Left cardiac atrium (tissue), 4 donors: ENCODE measurements at places on chromosomes 11 and 22. TPM values are rescaled to one million over a fixed set of nuclear protein-coding genes. Genes with fewer than 3 reads are reported as not detected.

DNA sequence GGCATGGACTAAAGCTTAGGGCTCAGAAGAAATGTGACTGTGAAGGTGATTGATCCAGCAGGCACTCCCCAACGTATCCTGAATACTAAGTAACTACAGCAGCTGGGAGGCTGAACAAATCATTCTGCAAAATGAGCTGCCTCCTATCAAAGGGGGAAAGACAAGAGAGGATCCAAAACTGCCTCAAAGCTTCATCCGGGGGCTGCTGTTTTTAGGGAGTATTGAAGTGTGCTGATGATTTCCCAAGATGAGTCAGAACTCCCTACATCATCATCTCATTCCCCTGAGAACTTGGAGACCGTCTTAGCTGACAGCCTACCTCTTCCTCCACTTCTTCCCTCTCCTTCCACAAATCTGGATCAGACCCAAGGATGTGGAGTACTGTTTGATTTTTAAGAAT, 108.4 kb upstream of the GRAMD1B start:
- DNase-seq: no peak

GRCh38 chr11:39365809-39366436, 2093.5 kb downstream of the LRRC4C start:
- no peak for DNase-seq

- no peak for DNase-seq
Observed at GRCh38 chr11:118301600-118302195, 2.8 kb upstream of the CD3E start.

DNA sequence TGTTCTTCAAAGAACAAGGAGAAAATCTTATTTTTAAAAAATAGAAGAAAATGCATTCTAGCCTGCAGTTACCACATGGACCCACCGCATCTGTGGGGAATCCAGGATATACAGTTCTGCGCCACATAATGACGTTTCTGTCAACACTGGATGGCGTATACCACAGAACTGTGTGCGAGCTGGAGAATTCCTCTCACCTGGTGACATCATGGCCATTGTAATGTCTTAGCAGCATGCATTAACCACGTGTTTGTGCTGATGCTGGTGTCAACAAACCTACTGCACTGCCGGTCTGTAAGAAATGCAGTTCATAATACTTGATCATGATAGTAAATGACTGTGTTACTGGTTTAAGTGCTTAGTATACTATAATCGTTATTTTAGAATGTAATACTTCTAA, 174.7 kb downstream of the TBC1D22A start:
- no peak for DNase-seq

- no peak for DNase-seq
Observed at GRCh38 chr11:102924851-102925380, 30.6 kb downstream of the MMP13 start.

DNA sequence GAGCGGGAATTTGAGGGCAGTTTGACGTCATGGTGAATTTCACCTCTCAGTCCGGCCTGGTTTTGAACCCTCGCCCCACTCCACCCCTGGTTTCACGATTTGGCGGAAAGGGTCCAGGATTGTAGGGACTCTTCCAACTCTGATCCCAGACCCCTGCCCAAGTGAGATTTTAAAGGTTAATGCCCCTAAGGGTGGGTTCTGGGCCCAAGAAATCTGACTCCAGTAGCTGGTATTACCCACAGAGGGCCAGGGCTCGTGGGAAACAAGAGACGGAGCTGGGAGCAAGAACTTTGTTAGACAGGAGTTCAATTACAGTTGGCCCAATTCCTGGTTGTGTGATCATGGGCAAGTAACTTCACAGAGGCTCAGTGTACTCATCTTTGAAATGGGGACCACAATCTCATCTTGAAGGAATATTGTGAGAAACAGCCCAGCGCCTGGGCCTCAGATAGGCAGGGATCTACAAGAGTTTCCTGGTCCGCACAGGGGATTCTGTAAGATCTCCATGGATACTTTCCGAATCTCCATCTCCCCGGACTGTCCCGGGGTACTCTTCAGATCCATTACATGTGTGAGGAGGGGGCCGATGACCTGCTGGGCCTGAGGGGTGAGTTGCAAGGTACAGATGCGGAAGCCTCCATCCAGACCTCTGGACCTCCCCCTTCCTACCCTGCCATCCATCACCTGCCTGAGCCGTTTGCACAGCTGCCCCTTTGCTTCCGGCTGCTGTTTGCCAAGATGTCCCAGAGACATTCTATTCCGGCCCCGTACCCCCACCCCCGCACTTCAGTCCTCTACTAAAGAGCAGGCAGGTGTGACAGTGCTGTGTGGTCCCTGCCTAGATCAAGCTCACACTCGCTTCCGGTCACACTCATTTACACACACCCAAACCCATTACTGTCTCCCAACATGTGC, 687 bp upstream of the CALCA start:
- no peak for DNase-seq

- no peak for DNase-seq
Observed at GRCh38 chr11:104663190-104664140, 234.8 kb downstream of the CASP12 start.

GRCh38 chr11:31651822-31652221, 142.3 kb downstream of the ELP4 start:
- DNase-seq: no peak

FOSL1 gene
- 1.3 TPM for total RNA-seq

DNA sequence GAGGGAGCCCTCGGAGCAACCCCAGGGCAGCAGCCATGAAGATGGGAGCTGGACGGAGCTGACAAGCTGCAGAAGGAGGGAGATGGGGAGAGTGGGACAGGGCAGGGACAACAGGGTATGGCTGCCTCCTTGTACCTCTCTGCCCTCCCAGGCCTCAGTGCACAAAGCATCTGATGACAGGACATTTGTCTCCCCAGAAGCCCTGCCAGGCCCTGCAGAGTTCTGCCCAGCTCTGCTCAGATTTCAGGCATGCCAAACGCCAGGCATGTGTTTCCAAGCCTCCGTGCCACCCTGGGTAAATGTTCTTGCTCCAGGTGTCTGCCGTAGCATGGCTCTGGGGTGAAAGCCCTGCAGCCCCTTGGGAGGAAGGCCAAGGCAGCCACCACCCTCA, 1.1 kb upstream of the IFITM10 start:
- peak; percentile 25 for DNase-seq

GRCh38 chr11:134528453-134528852, 116.4 kb upstream of the B3GAT1 start:
- DNase-seq: no peak

OR52N4 gene
- not detected for total RNA-seq

- no peak for DNase-seq
Observed at GRCh38 chr11:10418259-10418949, 36.7 kb upstream of the AMPD3 start.

- DNase-seq: no peak
Observed at GRCh38 chr11:120718171-120718570, 206.6 kb downstream of the GRIK4 start.

GRCh38 chr11:17968206-17968605, 44.6 kb downstream of the SERGEF start:
- DNase-seq: no peak
